ENCODE measurements at places on chromosomes 2 and 18.

DNA sequence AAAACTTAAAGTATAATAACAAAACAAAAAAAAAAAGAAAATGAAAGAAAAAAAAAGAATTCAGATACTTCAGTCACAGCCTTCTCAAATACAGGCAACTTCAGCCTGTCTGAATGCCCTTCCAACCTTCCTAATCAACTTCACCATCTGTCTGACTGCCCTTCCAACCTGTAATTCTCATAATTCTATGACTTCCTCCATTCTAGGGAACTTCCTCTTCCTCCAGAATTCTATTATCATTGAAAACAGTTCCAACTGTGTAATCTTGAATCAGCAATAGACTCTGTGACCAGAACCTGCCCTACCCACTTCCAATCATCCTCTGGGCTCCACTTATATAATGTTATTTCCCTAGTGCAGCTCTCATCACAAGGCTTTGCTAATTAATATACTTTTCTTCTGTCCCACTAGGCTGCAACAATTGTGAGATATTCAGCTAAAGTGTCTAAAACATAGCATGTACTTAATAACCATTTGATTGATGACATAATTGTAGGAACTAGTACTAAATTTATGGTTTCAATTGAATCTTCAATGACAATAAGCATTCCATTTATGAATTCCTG lies 127.3 kb downstream of the UPP2 start:
- no peak for DNase-seq

DNA sequence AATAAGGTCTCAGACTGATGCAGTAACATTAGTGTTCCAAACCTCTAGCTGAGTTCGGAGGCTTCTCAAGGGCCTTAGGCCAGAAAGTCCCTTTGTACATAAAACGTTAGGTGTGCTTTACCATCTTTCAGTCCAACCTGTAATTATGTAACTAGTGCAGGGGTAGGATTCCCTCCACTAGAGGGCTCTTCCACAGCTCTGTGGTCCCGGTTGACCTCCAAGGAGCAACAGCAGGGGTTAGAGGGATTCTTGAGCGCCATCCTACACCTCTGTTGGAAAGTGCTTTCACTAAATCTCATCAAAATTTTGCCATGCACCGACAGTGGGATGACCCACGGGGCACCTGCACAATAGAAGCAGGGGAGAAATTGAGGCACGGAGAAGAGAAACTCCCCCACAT lies 155.8 kb upstream of the LRP1B start:
- DNase-seq: no peak

DNA sequence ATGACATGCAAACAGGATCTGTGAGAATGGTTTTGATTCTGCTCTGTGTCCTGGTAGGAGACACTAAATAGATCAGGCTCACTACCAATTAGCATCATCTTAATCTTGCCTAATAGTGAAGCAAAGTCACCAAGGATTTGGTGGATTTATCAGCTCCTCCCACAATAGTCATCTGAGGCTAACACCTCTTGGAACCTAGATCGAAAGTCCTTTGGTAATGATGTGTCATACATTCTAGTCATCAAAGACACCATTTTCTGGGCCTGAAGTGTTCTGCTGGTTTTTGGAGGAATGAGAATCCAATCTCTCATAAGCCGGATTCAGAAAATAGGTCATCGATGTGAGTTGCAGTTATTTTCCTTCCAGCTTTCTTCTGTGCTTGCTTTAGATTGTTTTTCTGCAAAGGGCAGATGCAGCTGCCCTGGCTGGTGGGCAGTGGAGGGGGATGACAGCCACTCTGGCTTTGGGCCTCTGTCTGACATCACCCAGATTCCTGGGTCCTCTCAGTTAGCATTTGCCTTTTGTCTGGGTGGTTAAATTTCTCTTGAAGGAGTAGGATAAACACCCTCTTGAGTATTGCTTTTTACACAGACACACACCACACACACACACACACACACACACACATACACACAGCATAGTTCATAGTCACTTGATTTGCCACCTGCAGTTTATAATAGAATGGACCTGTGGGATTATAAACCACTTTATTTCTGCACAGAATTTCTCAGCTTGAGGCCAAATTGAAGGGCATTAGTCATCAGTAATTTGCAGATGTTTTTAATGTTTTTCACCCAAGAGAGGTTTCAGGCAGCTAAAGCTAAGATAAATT lies at the start of gene MYO3B:
MYO3B (plus strand) TSS at position 198 of the 832 bp plus-strand sequence; CDS start at position 339, 141 bp downstream.
- no peak for DNase-seq

DNA sequence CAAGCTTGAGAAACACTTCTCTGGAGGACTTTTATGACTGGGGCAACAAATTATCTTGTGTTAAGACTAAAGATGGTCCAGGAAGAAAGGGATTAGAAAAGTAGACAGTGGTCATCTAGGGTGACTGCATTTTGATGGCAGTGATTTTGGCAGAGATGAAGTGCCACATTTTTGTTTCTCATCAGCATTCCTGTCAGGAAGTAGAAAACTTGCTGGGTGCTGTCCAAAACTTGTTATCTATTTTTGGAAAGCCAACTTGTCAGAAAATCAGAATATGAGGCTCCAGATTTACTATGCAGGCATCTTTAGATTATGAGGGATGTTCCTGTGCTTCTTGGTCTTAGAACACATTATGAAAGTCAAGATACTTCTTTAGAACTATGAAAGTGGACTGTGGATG lies 29.0 kb upstream of the CALCRL start:
- no peak for DNase-seq

GRCh38 chr2:150889141-150889540 lies 372.5 kb downstream of the RBM43 start:
- DNase-seq: no peak

GRCh38 chr2:126949775-126950174 lies 51.1 kb downstream of the TEX51 start:
- DNase-seq: no peak

- no peak for DNase-seq
These were observed 17.0 kb downstream of the TNFAIP6 start for GRCh38 chr2:151374436-151374835.

GRCh38 chr2:114022360-114023085 lies 132.6 kb downstream of the ACTR3 start:
- no peak for DNase-seq

DNA sequence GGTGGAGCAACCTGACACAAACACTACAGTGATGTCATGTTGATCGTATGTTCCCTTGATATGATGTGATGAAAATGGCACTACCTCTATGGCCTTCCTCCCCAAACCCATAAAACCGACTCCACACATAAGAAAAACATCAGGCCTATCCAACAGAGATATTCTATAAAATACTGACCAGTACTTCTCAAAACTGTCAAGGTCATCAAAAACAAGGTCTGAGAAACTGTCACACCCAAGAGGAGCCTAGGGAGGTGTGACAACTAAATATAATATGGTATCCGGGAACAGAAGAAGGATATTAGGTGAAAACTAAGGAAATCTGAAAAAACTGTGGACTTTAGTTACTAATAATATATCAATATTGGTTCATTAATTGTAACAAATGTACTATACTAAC lies 85.9 kb upstream of the FZD5 start:
- DNase-seq: no peak

DNA sequence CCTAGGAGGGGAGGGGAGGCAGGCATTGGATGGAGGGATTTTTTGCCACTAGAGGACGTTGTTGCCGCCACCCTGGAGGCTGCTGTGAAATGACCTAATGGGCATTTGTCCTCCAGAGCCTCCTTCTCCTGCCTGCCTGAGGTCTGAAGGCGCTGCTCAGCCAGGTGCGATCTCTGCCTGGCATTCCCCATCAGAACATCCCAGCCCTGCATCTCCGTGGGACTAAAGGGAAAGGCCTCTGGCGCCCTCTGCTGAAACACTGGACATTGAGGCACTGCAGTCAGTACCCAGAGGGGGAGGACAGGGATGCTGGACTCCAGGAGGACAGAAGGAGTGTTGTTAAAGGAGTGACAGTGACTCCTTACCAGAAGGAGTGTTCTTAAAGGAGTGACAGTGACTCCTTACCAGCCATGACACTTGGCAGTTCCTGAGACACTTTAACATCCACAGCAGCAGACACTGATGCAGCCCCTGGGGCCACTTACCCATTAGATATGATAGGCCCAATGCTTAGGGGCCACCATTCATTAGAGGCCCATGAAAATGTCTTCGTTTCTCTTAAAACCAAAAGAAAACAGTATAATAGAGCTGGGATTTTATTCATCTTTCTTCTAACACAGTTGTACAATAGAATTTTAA lies 17.0 kb downstream of the THNSL2 start:
- peak; percentile 25 for DNase-seq

GRCh38 chr2:104462731-104463130 lies 391.2 kb upstream of the POU3F3 start:
- DNase-seq: no peak

DNA sequence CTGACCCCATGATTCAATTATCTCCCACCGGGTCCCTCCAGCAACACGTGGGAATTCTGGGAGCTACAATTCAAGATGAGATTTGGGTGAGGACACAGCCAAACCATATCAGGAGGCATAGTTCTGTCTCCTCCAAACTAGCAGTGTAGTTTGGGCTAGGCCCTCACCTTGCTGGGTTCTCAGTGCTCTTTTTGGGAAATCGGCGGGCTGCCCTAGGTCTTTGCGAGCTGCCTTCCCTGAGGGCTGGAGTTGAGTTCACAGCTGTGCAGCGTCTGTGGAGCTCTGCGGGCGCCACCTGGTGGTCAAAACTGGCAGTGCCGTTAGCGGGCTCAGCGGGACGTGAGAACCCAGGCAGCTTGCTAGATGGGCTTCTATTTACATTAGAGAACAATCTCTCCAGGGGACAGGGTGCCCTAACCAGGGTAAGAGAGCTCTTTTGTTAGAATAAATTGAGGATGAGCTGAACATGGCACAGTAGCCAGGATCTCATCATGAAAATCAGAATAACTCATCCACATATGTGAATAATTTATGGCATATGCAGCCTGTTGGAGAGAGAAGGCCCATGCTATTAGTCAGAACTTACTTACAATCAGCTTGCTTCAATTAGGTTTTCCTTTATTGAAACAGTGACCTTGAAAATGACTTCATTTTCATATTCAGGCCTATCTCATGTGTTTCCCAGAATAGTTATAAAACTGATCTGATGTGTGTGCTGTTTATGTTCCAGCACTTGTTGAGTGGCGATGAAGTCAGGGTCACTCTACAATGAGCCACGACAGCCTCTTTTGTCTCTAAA lies 27.4 kb upstream of the YES1 start:
- peak; percentile 88 for DNase-seq

DNA sequence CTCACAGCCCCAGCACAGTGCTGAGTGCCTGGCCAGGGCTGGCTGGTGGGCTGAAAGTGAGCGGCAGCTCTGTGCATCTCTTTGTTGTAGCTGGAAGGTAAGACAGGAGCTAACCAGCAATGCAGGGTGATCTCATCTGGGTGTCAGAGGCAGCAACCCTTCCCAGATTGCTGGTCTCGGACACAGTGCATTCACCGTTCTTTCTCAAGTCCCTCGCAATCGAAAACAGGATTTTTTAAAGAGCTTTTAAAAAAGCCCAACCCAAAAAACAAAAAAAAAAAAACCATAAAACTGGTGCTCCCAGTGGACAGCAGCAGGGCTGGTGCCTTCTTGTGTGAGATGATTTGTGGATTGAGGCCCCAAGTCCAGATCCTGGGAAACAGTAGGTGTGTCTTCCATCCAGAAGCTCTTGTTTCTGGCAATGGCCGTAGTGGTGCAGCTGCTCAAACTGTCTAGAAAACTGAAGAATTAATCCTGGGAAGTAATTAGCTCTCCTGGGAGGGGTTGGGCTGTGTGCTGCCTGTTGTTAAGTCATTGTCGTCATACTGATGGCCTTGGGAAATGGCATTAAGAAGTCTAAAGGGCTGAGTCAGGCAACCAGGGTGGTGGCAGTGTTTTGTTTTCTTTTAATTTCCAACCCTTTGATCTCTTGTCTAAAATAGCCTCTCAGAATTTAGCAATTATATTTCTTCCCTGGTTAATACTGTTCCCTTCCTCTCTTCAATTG lies 156.7 kb downstream of the KLHL29 start:
- no peak for DNase-seq

DNA sequence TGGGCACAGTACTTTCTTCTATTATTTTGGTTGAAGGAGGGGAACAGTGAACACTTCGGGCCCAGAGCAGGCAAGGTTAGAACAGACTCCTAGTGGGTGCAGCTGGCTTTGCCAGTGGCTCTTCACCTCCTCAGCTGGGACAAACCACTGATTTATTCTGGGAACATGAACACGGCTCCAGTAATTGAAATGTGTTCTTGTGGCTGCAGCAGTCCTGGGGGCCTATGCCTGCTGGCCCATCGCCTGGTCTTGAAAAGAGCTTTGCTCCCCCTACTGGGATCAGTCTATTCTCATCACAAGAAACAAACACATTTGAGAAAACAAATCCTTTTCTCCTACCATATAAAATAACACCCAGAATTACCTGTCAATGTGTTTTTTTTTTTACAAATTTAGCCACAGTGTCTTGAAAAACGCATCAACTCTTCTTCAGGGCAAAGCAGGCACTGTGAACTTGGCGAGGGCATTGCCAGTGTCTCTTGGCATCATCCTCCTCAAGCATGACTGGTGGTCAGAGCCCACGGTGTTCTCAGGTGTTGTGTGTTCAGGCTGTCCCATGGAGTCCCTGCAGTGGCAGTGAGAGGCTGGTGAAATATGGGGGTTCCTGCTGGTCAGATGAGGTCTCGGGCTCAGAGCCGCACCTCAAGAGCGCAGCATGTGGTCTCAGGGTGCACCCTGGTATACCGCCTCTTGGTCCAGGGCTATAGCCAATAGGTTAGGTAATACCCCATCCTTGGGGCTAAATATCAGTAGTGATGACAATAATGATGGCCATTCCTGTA lies 51.3 kb downstream of the RNF144A start:
- DNase-seq: no peak

DNA sequence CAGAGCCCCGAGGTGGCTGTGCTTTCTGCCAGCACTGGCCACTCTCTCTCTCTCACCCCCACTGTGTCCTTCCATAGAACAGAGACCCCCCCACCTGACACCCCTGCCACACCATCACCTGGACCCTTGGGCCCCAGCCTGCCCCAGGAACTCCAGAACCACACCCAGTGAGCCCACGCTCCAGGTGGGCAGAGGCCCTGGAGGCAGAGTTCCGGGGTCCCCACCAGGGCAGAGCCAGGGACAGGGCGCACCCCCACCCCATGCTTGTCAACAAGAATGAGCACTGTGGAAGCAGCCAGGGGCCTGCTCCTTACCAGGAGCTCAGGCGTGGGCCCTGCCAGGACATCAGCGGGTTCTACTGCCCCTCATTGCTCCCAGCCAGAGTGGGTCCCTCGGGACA lies 14.6 kb downstream of the PASK start:
- no peak for DNase-seq

DNA sequence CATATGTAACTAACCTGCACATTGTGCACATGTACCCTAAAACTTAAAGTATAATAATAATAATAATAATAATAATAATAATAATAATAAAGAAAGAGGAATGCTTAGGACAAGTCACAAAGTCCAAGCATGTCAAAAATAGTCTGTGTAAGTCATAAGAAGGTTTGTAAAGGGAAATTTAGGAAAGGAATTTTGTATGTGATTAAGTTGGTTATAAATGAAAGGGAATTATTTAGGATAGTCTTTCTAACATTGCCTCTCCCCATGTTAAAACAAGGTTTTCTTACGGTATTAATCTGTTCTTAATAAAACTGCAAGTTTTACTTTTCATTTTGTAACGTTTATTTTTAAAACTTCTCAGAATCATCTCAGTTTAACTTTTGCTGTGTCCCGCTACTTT lies 62.8 kb downstream of the SESTD1 start:
- no peak for DNase-seq

- DNase-seq: no peak
These were observed 111.6 kb downstream of the FAM168B start for GRCh38 chr2:130981667-130982066.

Measured in activated CD4-positive, alpha-beta T cell treated with anti-CD3 and anti-CD28 coated beads, Interleukin-2, amount 50 U/mL, for 1 hour (primary cell).